Retinal pigment epithelial cell (primary cell): ENCODE measurements at places on chromosomes 11 and 22.

GRCh38 chr11:117376517-117376916 lies 48.9 kb downstream of the CEP164 start:
- no peak for DNase-seq

DNA sequence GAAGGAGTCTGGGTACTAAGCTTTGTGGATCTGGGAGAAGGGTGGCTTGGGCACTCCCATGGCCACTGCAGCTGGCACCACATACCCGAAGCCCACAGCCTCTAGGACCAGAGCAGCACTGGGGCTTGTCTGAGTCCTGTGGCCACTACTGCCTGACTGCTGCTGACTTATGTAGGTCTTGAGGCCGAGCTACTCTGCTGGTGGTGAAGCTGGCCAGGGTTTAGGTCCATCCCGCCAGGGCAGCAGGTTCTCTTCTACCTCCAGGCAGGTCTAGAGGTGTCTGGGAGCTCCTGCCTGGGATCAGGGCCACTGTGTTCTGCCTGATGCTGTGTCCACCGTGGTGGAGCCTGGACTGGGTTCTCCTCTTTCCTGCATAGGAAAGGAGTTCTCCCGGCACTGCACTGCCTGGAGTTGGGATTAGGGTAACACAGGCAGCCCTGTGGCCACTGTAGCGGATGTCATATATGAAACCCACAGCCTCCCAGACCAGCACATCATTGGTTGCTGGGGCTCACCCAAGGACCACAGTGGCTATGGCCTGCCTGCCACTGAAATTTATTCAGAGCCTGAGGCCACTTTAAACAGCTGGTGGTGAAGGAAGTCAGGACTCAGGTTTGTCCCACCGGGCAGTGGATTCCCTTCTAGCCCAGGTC lies 109.8 kb upstream of the SERPIND1 start:
- DNase-seq: no peak

GRCh38 chr11:112597286-112597790 lies 336.7 kb upstream of the PLET1 start:
- DNase-seq: no peak

DNA sequence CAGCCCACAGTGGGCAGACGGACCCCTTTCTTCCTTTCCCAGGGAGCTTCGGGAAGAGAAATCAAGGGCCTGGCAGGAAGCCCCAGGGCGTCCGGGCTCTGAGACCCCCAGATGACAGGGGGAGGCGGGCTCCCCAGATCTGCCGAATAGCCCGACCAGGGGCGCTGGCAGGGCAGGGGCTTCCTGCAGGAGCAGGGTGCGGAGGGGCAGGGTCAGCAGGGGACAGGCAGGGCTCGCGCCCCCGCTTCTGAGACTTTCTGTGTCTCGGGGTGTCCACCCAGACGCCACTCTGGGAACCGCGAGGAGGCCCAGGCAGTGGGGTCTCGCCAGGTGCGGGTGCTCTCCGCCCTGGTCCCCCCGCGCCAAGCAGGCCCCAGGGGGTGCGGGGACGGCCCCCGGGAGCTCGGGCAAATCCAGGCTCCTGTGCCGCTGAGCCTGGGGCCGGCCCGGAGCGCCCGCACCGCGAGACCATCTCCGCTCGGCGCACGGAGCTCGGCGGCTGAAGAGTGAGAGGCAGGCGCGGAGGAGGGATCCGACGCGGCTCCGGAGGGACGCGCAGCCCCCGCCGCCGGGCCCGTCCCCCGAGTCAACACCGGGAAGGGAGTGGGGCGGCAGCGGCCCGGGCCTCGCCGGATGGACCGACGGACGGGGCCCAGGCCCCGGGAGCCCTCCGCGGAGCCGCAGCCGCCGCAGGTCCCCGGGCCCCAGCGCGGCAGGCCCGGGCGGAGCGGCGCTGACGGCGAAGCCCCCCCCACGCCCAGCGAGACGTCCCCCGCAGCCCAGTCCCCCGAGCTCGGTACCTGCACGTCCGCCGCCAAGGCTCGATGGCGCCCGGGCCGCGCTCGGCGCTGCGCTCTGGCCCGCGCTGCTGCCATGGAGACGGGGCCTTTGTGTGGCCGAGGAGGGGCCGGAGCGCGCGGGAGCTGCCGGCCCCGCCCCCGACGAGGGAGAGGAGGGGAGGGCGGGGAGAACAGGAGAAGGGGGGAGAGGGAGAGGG lies at the start of gene PLXNB2:
Gene PLXNB2 (minus strand): TSS at position 894 of the 997 bp plus-strand sequence. CDS start 17,062 bp downstream, outside the sequence.
- DNase-seq: no peak

- DNase-seq: no peak
Measured at GRCh38 chr11:115657586-115657985, 153.4 kb upstream of the CADM1 start.

- DNase-seq: peak; percentile 6
Measured at GRCh38 chr11:3022300-3022967, 30.3 kb upstream of the NAP1L4 start.

DNA sequence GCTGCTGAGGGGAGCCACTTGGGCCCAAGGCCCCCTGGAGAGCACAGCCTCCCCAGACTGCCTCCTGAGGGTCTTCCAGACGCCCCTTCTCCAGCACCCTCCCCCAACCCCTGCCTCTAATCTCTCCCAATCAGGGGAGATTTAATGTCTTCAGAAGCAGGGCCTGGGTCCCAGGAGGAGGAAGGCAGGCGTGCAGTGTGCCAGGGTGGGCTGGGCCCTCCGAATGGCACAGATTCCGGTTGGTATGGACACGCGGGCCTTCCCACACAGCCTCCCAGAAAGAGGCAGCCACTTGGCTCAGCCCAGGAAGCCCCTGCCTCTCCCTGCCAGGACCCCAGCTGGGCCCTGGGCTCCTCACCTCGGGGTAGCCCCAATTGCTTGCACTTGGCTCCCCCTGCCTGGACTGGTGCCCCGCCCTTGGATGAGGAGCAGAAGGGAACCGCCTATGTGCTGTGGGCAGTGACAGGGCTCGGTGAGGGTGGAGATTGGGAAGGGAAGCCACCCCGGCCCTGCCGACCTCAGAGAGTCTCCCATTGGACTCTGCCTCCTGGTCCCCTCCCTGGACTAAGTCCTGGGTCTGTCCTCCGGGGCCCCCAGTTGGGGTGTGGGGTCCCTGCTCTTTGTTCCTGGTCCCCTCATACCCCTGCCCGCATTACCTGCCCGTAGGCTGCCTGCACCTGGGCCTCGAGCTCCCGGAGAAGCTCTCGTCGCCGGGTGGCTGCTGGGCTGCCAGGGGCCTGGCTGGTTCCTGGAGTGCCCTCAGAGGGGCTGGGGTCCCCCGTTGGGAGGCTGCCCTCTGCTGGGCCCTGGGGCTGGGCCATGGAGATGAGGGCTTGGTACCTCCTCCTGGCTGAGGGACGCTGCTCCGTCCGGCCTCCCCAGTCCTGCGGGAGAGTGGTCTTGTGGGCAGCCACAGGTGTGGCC lies 572 bp upstream of the CABP2 start:
- DNase-seq: no peak

GRCh38 chr11:45409587-45409986 lies 123.4 kb upstream of the SYT13 start:
- DNase-seq: no peak

GRCh38 chr22:45159652-45160462 lies 3.9 kb upstream of the NUP50 start:
- peak; percentile 58 for DNase-seq

- peak; percentile 93 for DNase-seq
Measured at GRCh38 chr11:17683377-17684161, 35.8 kb upstream of the MYOD1 start.

DNA sequence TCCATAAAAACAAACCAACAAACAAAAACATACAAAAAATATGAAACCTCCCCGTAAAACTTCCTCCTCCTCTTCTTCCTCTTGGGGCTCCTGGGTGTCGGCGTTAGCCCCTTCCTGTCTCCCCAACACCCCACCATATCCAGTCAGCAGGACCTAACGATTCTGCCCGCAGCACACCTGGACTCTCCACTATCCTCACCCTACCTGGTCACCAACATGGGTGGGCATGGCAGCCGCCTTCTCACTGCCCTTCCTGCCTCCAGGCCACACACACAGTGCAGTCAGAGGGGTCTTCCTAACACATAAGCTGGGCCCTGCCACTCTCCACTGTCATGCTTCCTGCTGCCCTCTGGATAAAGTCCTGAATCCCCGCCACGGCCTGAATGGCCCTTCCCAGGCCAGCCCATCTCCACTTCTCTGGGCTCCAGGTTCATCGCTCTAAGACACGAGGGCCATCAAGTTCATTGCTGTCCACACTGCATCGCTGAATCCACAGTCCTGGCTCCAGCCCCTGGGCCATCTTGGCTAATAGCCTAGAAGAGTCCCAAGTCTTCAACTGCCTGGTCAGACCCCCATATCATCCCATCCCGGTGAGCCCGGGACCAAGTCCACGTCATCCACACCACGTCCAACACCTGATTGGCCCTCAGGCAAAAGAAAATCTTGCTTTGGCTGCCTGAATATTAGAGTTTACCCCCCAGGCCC lies 76.2 kb downstream of the IGLL1 start:
- DNase-seq: no peak

DNA sequence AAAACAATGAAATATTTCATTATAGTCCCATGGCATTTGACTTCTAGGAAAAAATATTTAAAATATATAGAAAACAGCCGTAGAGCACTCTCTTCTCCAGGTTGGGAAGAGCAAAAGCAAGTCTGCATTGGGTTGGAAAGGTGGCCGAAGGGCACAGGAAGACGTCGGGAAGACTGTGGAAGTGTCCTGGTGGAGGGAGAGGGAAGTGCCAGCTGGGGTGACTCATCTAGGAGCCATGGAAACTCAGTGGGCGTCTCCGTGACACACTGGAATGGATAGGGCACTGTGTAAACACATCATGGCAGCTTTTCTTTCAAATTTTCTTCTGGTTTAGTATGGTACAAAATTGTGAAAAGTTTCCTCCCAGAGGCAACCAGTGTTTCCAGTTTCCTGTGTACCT lies 12.7 kb downstream of the GTPBP1 start:
- no peak for DNase-seq

DNA sequence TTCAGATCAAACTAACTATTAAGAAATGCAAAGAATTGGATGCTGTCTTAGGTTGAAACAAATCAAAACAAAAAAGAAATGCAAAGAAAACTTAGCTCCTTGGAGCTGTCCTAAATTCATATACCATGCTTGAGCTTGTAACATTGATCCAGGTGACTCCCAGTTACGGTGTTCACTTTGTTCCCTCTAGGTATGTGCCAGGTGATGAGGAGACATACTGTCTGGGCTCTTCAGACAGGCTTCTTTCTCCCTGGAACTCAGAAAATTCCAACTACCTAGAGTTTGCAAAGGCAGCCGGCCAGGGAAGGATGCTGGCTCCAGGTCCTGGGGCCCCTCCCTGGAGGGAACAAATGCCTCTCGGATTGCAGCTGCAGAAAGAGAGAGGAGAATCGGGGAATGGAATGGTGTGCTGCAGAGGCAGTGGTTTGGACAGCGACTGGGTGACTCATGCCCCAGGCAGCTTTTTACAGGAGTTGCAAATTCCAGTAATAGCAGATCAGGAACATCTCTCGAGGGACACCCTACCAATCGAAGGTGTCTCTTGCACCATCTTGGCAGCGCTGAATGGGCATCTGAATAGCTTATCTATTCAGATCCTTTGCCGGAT lies 12.3 kb upstream of the ASPHD2 start:
- no peak for DNase-seq

DNA sequence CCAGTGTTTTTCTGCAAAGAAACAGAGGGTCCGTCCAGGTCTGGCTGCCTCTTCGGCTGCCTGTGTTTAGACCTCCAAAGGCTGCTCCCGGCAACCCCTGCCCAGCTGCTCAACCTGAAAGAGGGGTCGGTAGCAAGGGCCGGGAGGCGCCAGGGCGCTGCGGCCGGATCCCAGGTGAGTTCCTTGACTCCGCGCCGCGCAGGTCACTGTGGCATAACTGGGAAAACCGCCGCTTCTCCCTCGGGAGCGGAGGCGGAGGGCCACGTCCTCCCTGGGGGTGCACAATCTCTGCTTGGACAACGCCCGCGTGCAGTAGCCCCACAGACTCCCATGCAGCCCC lies 1.0 kb upstream of the BRSK2 start:
- no peak for DNase-seq

GRCh38 chr11:3830088-3830487 lies 10.7 kb downstream of the RHOG start:
- DNase-seq: no peak

DNA sequence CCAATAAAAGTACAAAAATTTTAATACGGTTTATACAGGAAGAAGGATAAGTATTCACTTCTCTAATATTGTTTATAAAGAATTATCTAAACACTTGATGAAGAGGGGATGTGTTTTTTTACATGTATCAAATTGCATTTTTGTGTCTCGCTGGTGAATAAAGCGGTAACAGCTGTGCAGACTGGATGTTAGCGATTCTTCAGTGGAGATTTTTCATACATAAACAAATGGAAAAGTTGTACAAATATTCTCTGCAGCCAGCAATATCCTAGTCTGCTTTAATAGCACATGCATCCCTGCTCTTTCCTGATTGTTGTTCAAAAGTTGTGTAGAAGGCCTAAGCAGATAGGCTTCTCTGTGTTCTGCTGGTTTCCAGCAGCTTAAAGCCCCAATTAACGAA lies 369.3 kb downstream of the SOX6 start:
- no peak for DNase-seq

- no peak for DNase-seq
Measured at GRCh38 chr22:32619614-32620426, 145.2 kb downstream of the FBXO7 start.

GRCh38 chr11:94588366-94588942 lies 21.3 kb downstream of the PIWIL4 start:
- no peak for DNase-seq

GRCh38 chr11:40391679-40392078 lies 1067.8 kb downstream of the LRRC4C start:
- DNase-seq: no peak

GRCh38 chr11:113351068-113351450 lies 36.5 kb upstream of the ANKK1 start:
- DNase-seq: no peak

DNA sequence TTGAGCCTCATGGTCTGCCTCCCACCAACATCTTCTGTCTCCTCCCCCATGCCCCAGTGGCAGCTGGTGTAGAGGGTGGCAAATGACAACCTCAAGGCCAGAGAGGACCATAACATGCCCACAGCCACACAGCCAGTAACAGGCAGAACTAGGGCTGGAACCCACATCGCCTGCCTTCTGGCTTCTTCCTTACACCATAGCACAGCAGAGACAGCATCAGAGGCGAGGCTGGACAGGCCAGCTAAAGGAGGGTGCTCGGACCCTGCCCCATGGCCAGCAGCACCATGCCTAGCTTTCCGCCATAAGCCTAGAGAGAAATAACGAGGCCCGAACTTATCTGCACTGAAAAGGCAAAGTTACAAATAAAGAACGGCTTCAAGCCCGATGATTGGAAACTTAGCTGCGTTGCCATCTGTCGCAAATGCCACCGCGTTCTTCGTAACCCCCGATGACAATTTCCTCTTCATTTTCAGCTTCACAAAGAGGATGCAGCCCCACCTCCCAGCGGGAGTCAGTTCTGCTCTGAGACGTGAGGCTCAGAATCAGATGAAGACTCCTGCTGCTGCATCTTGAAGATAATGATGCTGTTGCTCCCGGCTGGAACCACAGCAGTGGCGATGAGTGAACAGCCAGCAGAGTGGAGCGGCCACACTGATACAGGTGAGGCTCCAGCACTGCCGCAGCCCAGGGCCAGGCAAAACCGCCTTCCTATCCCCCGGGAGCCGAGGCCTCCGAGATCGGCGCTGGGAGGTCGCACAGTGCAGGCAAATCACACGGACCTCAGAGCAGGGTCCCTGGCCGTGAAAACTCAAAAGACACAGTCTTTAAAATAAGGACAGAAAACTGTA lies 73.8 kb upstream of the RTL6 start:
- DNase-seq: no peak
